Activated T-helper 1 cell treated with anti-CD3 and anti-CD28 coated beads, Interleukin-2, amount 50 U/mL, for 16 hours (primary cell): ENCODE measurements at places on chromosomes 4 and X.

DNA sequence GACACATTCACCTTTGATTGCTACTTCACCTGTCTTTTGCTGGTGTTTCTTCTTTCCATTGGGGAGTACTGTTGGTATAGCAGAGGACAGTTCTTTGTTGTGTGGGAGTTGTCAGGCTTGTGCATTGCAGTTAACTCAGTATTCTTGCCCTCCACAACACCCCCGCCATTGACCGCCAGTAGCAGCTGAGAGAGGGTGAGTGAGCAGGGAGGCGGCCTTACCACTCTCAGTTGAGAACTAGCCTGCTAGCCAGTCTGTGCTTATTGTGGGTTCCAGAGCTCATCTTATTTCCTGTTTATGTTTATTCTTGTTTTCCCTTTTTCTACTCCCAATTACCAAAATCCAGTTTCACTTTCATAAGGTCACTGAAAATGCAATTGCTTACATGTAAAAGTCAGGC, 52.2 kb downstream of the STIM2 start:
- DNase-seq: no peak

- DNase-seq: no peak
Observed at GRCh38 chrX:153494541-153495361, at the start of gene BGN. Gene BGN (plus strand): TSS chrX:153494980. CDS start chrX:153504632, 9,652 bp downstream.

DNA sequence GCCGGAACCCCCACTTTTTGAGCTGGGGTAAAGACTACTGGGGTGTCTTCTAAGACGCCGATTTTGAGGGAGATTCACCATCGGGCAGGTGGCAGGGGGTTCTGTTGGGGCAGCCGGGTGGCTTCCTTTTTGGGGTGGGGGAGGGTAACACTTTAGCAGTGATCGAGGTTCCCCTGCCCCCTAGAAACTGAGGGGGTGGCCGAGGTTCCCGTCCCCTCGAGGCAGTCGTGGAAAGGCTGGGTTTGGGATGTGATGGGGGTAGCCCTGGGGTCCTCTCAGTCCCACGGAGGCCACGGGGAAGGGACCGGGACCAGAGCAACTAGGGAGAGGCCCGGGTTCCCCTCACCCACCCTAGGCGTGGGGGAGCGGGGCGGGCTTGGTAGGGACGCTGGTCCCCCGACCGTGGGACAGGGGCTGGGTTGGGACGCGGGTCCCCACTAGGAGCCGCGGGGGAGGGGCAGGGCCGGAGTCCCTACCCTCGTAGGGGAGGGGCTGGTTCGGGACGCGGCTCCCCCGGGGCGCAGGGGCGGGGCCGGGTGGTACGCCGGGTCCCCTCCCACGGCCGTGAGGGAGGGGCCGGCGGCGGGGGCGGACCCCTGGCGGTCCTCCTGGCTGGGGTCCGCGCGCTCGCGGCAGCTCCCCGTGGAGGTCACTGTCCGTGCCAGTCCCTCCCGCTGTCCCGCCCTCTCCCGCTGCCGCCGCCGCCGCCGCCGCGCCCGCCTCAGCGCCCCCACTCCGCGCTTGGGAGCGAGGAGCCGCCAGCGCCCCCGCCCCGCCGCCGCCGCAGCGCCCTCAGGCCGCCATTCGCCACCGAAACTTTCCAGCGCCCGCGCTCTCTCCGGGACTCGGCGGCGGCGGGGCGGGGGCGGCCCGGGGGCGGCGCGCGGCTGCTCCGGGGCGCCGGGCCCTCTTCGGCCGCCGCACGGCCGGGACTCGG, at the start of gene TBL1X:
Gene TBL1X (plus strand): TSS at position 624 of the 937 bp plus-strand sequence. CDS start 188,529 bp downstream, outside the sequence.
- DNase-seq: peak; percentile 4

- no peak for DNase-seq
Observed at GRCh38 chrX:49627086-49627777, 28.4 kb downstream of the GAGE1 start.

- no peak for DNase-seq
Observed at GRCh38 chrX:72208126-72208800, 26.7 kb downstream of the PIN4 start.

DNA sequence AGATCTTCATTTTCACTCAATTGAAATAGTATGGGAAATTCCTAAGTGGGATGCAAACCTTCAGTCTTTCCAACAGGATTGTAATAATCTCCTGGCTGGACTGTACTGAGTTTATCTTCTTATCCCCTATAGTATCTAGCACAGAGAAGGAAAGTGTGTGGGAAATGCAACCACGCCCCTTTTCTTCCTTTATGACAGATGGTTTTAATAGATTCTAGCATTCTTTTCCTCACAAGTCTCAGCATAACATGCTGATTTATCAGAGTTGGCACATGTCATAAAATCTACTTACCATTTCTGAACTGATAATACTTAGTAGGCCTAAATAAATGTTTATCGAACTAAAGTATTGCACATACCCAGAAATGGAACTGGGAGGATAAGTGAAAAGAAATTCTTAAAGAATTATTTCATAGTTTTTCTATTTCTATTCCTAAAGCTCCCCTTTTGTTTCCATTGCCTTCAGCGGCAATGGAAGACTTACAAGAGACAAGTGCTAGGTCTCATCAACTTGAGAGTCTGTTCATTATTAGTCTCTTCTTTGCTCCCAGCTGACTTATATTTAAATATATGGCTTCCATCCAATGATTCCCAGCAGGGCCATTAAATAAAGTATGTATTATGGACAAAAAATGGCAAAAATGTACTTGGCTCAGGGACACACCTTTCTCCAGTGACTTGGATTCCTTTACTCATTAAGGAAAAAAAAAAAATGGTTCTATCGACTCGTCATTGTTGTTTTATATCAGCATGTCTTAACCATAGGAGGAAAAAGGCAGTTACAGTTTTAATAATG, 484.5 kb downstream of the IL1RAPL1 start:
- DNase-seq: no peak

- DNase-seq: no peak
Observed at GRCh38 chr4:28225050-28225449, 1364.4 kb downstream of the STIM2 start.

DNA sequence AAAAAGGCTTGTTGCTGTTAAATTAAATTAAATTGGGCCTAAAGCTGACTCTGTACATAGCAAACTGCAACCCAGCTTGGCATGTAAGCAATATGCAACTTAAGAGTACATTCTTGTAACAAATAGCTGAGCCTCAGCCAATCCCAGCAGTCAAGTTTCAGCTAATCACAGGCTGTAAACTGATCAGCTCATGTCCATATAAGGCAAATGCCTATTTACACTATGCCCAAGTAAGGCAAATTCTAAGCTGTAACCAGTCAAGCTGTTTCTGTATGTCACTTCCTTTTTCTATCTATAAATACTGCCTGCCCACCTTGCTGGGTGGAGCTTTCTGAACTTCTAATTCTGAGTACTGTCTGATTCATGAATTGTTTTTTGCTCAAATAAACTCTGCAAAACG, 429.1 kb upstream of the FTHL17 start:
- no peak for DNase-seq

GRCh38 chr4:121690001-121690400, 6.8 kb downstream of the ANXA5 start:
- no peak for DNase-seq

- no peak for DNase-seq
Observed at GRCh38 chr4:139503622-139504166, 49.8 kb downstream of the RAB33B start.

DNA sequence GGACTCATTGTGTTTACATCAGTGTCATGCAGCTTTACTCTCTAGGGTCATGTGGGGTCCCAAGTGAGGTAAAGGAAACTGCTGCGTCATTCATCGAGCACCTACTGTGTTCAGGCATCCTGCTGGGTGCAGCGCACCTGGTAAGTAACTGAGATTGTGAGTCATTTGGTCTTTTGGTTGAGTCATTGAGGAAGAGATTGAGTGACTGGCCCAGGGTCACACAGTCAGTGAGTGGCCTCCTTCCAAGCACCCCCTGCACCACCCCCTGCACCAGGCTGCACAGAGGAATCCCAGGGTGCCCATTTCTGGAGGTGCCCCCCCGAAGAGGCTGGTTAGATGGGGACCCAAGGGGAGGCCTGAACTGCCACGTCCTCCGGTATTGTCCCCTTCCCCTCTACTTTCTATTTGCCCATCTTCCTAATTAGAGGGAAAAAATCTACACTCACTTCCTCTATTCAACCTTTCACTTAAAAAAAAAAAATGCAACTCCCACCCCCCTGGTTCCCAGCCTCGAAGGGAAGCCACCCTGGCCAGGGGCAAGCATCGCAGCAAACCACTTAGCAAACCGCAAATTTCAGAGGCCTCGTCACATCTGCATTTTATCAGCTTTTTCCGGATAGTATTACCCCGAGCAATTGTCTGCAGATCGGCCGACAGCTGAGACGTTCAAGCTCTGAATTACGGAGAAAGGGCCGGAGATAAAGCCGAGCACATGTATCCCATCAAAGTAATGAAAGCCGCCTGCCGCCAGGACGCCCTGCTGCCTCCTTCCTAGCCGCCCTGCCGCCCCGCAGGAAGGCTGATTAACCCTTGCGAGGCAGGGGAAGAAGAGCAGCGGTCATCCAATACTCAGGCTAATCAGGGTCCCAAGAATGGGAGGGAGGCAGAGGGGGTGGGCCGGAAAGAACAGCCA, 96.3 kb upstream of the MSX1 start:
- DNase-seq: no peak

DNA sequence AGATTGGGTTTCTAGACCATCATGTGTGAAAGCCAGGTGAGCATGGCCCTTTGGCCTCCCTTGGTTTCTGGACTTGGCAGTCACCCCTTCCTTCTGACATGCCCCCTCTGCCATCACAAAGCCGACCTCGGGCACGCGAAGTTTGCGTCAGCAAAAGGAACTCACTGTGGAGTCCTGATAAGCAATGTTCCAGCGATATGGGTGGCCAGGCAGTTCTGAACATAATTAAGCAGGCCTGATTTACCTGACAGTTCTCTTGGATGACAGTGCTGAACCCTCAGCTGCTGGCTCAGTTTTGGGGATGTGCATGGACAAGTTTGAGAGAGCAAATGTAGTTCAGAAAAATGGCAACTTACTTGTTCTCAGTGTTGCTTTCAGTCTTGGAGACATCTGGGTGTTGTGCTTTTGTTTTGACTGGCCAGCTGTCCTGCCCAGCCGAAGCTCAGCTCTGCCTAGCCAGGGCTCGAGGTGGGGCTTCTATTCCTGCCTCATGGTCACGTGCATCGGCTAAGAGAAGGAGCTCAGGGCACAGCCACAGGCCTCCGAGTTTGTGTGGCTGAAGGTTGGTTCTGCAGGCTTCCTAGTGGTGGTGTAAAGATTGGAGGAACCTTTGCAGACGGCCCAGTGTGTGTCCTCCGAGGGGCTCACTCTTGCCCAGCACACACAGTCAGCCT, 78.3 kb downstream of the CLDN34 start:
- DNase-seq: no peak

DNA sequence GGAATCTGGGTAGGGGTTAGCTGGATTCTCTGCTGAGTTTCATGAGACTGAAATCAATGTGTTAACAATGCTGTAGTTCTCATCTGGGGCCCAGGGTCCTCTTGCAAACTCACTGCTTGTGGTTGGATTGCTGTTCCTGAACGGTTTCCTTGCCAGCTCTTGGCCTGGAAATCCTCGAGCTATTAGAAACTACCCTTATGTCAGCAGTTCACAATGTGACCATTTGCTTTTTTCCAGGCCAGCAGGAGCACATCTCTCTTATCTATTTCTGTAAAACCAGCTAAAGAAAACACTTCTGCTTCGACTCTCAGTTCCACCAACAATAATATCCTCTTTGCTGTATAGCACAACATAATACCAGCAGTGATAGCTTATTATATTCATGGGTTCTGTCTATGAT, 140.1 kb upstream of the TRAM1L1 start:
- DNase-seq: no peak

DNA sequence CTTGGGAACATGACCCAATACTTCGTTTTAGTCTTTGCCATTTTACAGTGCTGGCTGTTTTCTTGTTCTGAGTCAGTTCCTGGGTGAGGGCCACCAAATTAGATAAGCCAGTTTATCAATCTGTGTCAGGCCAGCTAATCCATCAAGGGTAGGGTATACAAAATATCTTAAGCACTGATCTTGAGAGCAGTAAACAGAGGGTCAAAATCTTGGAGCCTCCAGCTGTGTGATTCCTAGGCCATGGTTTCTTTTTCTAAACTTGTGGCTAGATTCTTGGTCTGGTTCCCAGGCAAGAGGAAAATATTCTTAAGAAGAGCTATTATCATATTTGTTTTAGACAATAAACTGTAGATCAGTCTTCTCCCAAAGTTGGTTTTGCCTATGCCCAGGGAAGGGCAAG, 1396.6 kb upstream of the PABPC4L start:
- no peak for DNase-seq

- no peak for DNase-seq
Observed at GRCh38 chr4:3369781-3370674, 71.7 kb upstream of the HGFAC start.

DNA sequence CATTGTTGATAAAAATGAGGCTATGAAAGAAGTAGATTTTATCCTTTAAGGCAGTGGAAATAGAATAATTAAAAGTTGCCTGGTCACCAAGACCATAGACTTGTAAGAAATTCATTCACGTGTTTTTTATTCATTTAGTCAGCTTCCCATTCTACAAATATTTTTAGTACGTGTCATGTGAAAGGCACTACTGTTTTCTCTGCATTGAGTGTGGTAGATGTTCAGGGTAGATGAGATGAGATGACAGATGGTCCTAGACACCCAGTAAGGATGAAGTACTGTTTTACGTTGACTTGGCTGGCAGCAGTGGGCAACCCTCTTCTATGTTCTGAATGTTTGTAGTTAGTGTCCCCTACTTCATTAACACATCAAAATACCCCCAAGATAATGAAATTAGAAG, 228.1 kb downstream of the ARHGAP24 start:
- no peak for DNase-seq

DNA sequence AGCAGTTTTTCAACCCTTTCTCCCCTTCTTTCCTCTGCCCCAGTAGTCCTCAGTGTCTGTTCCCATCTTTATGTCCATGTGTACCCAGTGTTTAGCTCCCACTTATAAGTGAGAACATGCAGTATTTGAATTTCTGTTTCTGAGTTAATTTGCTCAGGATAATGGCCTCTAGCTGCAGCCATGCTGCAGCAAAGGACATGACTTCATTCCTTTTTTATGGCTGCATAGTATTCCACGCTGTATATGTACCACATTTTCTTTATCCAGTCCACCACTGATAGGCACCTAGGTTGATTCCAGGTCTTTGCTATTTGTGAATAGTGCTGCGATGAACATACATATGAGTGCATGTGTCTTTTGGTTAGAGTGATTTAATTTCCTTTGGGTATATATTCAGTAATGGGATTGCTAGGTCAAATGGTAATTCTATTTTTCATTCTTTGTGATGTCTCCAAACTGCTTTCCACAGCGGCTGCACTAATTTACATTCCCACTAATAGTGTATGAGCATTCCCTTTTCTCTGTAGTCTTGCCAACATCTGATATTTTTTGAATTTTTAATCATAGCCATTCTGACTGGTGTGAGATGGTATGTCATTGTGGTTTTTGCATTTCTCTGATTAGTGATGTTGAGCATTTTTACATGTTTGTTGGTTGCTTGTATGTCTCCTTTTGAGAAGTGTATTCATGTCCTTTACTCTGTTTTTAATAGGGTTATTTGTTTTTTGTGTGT, 54.6 kb upstream of the ANK2 start:
- no peak for DNase-seq

GRCh38 chr4:142379277-142380051, 466.6 kb downstream of the INPP4B start:
- no peak for DNase-seq
